ELR (cell line): ENCODE measurements at places on chromosomes 7 and 10.

GRCh38 chr10:22554461-22555182 is 159.8 kb downstream of the PIP4K2A start:
- no peak for DNase-seq

DNA sequence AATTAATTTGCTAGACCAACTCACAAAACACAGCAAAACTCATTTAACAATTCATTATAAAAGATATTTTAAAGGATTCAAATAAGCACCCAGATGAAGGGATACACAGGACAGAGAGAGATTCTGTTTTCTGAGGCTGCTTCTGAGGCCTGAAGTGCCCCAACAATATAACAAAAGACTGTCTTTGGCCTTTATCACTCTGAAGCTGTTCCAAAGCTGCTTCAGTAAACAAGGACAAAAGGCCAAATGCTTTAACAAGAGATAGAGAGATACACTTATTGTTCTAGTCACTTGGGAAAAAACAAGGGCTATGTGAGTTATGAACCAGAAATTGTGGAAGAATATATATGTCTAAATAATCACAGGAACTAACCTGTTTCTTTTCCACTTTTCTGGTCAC is 223.7 kb downstream of the CXCL12 start:
- no peak for DNase-seq

DNA sequence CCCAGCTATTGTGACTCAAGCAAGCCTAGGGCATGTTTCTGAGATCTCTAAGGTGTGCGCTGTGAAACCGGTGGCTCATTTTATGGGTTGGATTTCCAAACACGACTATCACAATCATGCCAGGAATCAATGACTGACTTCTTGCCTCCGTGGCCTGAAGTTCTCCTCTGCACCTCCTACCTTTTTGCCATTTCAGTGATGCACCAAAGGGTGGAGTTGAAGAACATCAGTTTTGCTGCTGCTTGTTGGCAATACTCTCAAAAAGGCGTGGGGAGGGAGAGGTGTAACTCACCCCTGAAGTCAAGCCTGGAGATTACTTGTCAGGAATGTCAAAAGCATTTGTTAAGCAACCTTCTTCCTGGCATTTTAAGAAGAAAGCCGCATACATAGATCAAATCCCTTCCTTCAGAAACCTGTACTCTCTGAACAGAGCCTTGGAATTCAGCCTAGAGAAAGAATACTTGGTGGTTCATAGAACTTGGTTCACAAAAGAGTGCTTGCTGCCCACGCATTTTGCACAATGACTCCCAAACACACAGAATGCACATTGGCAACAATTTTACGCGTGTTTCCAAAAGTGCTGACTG is 41.0 kb downstream of the KIAA1217 start:
- no peak for DNase-seq

DNA sequence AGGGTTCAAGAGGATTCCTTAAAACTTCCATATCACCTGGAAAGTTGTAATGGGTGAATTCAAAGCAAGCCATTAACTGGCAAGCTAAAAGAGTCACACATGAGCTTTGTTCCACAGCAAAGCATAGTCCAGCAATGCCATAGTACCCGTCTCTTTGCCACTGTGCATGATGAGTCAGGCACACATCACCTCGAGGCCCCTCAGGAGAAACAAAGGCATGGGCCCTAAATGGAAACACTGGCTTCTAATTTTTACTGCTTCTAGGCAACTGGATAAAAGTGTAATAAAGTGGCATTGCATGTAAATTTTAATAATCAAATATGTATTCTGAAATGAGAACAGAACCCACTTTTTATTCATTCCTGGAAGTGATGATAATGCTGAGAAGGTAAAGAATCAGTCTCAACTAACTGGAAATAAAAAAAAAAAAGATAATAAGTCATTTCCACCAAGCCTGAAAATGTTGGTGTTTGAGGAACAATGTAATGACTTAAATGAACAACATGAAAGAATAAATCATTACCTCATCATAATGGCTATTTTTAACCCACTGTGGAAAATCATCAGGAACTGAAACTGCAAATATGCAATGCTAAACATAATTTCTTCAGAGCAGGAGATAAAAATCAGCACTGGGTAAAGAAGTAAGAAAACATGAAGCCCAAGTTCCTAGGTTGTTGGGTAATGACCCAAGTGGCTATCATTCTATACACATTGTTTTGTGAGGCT is 104.9 kb downstream of the CDK6 start:
- DNase-seq: peak; percentile 59

DNA sequence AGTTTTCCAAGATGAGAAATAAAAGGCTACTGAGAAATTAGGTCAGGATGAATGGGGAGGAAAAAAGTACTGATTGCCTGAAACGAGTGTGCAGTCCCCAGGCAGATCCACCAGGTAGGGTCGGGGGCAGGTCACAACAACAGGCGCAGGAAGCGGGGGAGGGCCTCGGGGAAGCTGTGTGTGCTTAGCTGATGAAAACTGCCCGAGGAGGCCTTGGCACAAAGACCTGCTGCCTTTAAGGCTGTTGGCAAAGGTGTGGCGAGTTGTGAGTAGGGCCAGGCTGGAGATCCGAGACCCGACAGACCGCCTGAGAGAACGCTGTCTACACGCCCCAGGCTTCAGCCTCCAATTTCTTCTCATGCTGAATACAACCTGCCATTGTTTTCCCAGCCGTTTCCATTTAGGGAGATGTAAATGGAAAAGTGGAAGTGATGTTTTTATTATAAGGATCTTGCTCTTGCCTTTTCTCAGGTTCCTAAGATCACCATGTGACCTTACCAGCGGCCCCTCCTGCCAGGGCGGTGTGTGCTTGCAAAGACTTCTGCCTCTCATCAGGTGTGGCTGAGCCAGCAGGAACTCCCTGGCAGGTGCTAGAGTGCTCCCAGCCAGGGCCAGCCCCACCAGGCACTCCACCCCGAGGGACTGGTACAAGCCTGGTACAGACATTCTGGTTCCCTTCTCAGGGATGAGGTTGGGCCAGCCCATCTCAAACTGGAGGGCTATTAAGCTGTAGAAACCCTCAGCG is 60.8 kb downstream of the DLG5 start:
- no peak for DNase-seq

GRCh38 chr10:127338399-127339110 is 142.2 kb upstream of the INSYN2A start:
- DNase-seq: no peak

- no peak for DNase-seq
Measured at GRCh38 chr7:4020086-4020485, 662.0 kb upstream of the FOXK1 start.

- DNase-seq: no peak
Measured at GRCh38 chr7:150735596-150736358, 1.4 kb upstream of the GIMAP5 start.
